CD8-positive, alpha-beta T cell (primary cell): ENCODE measurements at places on chromosomes 5 and 9.
A peak's percentile ranks its signal among the peaks of the same experiment; 100 is the strongest.

DNA sequence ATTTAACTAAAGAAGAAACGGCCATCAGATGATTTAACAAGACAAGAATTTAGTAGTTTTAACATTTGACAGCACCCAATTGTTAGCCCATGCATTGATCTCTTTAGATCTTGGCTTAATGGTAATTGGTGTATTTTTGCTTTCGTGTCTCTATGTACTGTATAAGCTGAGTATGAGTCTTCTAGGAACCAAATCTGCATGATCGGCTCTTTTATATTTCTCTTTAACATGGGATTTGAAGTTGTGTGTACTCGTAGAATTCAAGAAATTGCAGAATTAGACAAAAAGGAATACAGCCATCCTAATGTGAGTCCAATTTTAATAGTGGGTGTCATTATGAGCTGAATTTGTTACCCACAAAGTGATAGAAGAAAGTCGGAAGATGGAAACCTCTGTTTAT lies 438.9 kb upstream of the WWC1 start:
- no peak for DNase-seq

DNA sequence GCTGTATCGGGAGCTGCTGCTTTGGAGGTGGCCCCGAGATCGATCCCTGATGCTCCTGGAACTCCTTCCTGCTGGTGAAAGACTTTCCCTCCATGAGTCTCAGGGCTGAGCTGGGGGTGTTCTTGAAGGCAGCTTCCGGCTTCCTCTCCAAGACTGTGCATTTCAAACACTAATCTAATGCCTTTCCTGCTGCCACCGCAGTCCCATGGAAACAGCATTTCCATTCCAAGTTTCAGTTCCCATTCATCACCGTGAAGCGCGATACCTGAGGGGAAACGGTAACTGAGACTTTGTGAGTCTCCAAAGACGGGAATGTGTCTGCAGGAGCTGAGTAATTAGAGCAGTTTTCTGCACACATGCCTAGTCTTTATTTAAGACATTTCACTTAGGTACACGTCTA lies 230.1 kb downstream of the PAX5 start:
- DNase-seq: no peak

DNA sequence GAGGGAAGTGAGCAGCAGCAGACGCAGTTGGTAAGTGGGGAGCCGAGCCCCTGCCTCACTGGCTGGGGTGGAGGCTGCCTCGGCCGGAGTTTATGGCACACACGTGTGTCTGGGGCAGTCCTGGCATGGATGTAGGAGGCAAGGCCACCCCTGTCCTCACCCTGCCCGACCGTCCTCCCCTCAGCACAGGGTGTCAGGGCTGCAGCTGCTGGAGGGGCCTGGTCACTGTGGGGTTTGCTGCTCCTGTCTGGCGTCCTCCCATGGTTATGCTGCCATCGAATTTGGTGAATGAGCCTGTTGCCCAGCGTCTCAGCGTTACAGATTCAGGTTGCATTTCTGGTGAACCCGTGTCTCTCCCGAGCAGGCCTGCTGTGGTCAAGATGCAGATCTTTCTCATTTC lies 32.4 kb downstream of the CEP72 start:
- DNase-seq: no peak

- no peak for DNase-seq
Observed at GRCh38 chr5:81835814-81836367, 85.0 kb upstream of the SSBP2 start.

DNA sequence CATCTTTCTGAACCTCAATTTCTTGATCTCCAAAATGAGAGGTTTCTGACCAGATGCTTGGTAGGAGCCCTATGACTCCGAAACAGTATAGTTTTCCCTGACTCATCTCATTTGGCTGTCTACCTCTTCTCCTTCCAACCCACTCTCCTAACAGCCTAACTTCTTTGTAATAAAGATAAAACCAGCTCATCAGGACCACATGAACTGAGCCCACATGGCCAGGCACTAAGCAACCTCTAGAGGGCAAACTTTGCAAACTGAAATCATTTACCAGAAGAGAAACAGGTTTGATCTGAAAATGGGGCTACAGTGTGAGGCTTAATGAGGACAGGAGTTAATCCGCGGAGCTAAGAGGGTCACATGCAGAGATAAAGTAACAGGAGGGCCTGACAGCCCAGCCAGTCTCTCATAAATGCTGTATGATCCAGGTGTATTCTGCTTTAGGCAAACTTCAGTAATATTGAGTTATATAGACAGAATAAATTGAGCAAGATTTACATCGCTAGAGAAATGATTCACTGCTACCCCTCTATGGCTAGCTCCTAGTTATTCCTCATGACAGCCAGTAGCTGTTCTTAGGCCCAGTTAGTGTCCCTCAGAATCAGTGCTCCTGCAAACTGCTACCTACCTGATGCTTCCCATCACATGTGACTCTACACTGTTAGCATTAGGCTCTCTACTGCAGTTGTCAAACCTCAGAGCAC lies 64.6 kb downstream of the ABCA1 start:
- DNase-seq: peak; percentile 73

DNA sequence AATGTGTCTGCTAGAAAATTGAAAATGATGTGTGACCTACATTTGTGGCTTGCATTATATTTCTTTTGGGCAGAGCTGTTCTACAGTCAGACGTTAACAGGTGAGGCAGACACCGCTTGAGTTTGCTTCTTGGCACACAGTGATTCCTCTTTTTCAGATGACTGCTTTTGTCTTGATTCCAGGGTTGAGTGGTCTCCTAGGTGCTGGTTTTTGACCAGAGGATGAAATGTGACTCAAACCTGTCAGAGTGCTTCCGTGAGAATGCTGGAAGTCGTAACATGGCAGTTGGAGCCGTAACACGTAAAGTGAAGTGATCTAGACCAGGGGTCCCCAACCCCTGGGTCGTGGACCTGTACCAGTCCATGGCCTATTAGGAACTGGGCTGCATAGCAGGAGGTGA lies 28.3 kb upstream of the NDFIP1 start:
- no peak for DNase-seq

DNA sequence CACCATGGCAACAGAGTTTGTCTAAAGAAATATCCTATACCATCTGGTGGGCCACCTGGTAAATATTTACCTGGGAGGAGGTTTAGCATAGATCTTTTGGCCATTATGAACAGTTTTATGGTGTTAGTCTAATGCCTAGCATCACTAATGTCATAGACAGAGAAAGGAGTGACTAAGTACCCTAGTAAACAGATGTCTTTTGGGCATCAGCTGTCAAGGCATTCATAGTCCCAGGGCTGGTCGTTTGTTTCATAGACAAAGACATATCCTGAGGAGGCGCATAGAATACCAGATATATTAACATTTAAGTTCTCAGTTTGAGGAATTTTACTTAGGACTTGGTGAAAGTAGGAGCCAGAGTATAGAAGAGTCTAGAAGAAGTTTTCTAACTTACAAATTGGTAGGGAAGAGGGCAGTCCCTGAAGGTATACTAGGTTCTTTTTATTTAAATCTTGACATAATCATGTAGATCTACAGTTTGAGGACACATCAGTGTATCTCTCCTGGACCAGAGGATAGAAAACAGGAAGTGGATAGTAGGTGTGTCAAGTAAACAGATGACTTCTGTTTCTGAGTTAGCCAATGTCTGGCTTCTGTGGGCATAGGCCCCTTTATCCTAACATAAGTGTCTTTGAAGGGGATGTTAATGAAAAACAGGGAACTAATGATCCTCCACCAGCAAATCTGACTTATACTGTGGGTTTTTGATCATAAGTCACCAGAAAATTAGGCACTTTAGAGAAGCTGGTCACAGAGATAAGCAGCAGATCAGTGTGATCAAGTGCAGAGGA lies 105.0 kb upstream of the PRSS3 start:
- no peak for DNase-seq

- no peak for DNase-seq
Observed at GRCh38 chr9:7405924-7406604, 393.5 kb downstream of the DMAC1 start.

DNA sequence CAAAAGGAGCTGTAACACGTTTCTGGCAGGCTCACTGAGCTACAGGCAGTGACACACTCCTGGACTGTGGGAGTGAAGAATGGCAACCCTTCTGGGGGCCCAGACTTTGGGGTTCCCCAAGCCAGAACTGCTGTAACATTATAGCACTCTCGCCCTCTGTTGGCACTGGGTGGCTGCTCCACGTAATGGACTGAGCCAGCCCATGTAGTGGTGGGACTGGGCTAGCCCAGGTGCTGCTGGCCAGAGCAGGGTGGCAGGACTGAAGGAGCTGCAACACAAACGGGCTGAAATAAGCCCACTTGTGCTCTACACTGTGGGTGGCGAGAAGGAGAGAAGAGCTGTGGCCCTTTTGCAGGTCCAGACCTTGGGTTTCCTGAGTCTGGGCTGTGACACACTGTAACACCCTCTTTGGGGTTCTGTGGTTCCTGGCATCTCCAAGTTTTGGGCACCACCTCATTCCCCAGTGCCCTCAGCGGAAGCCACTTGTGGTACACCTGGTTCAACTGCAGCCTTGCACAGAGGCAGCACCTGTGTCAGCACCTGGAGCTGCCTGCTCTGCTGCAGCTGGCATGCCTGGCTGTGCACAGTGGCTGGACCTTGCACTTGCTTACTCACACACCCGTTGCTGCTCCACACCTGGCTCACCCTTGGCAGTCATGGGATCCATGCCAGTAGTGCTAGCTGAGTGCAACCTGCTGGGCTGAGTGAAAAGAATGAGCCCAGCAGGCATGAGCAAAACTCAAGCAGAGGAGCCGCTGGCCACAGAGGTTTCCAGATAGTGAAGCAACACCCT lies 95.0 kb upstream of the PRR16 start:
- no peak for DNase-seq

- DNase-seq: no peak
Observed at GRCh38 chr9:8156346-8156745, 356.8 kb upstream of the DMAC1 start.

DNA sequence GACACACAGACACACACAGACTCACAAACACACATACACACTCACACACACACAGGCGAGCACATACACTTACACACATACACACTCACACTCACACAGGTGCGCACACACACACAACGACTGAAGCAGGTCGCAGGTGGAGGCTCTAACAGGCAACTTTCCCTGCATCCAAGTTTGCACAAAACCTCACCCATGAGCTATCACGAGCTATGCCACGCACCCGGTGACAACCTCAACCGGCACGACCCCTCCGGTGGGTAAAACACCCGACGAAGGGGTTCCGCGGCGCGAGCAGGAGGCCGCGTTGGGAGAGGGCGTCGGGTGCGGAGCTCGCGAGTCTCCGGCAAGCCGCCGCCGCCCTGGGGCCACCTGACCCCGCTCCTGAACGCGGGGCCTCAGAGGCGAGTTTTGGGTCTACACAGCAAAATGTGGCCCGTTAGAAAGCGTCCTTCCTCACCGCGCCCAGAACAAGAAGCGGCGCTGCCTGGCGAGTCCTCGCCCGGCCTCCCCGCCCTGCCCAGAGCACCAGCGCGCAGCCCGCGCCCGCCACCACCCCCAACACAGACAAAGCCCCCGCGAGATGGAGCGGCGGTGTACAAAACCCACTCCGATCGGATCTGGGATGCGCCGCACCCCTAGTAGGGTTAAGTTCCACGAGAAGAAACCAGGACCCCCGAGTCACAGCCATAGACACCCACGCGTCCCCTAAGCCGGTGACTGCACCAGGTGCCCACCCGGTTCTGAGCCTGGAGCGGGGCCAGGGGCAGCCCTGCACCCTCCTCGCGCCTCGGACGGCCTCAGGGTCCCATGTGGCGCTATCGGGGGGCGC lies 665 bp downstream of the SLC6A3 start:
- DNase-seq: peak; percentile 49

DNA sequence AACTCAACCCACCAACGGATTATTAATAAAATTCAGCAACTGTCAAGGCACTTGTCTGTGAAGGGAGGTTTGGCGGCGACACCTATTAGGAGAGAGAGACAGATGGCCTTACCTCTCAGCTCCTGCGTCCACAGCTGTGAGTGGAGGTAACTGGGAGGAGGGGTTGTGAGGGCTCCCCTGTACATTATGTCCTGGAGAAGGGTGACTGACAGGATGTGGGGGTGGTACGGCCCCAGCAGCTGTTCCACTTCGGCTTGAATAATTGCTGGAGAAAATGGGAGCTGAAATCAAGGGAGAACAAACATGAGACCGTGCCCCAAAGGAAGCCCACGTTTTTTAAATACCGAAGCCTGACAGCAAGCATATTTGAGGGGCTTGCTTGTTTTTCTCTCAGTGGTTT lies 353.5 kb upstream of the RFX3 start:
- no peak for DNase-seq

- DNase-seq: no peak
Observed at GRCh38 chr9:98989036-98990000, 45.6 kb downstream of the COL15A1 start.

- DNase-seq: no peak
Observed at GRCh38 chr9:85510830-85511504, 230.8 kb downstream of the AGTPBP1 start.

- DNase-seq: no peak
Observed at GRCh38 chr5:10678244-10678643, 82.8 kb downstream of the DAP start.

- no peak for DNase-seq
Observed at GRCh38 chr9:117523531-117524153, 108.8 kb upstream of the ASTN2 start.

DNA sequence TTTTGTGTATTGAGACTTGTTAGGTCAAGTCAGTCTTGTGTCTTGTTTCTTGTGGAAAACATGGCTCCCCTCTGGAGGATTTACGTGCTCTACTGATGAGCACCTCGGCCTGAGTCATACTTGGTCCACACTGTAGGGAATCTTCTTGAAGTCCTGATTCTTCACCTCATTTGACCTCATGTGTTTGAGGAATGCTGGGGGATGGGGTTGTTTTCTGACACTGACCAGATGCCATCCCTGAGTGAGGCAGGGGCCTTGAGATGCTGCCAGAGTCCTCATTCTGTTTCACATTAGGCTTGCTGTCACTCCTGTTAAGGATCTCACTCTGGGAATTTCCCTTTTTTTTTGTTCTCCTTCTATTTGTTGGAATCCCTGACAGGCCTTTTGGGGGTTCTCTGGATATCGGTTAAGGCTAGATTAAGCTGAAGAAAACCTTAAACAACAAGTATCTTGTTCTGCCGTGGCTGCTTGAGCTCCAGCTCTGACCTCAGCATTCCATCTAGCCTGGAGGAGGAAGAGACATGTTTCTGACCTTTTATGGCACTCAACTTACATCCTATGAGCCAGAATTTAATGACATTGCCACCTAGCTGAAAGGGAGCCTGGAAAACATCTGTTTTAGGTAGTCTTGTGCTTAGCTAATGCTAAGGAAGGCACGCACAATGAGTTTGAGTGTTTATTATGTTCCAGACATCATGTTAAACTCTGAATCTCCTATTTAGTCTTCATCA lies 20.6 kb downstream of the TCOF1 start:
- no peak for DNase-seq

- DNase-seq: no peak
Observed at GRCh38 chr5:172728481-172729241, 42.3 kb downstream of the DUSP1 start.

GRCh38 chr5:30620481-30621085 lies 572.9 kb upstream of the CDH6 start:
- no peak for DNase-seq
